Stimulated activated CD8-positive, alpha-beta memory T cell treated with anti-CD3 and anti-CD28 coated beads, Interleukin-15, amount 100 ng/mL, for 24 hours (primary cell): ENCODE measurements at places on chromosomes 16 and 17.

GRCh38 chr17:78238823-78239488 is 7.5 kb downstream of the TMEM235 start:
- no peak for DNase-seq

DNA sequence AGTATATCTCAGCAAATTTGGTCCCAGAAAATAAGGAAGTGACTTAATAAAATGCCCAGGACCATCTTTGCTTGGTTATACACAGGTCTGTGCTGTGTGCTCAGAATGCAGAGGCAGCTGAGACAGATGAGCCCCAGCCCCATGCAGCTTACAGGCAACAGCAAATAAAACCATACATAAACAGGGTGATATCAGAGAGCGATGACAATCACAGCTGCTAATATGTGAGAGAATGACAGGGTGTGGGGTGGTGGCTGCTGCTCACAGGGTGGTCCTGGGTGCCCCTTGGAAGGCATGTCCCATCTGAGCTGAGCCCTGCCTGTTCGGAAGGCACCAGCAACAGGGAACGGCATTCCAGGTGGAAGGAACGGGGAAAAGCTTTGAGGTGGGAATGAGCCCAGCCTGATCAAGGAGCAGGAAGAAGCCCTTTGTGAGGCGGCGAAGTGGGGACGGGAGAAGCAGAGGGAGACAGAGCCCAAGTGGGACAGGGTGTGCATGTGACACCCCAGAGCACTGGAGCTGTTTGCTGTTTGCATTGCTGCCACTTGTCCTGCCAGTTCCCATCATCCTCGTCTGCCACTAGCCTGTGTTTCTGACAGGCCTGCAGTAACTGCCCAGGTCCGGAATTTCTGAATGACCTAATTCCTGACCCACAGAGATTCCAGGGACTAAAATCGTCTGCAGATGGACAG is 150.5 kb downstream of the KATNIP start:
- DNase-seq: no peak

GRCh38 chr16:54094641-54095040 is 191.9 kb downstream of the IRX3 start:
- no peak for DNase-seq

- DNase-seq: no peak
These were observed at the start of gene MRC2 for GRCh38 chr17:62627219-62627903. Gene MRC2 (plus strand): TSS chr17:62627670. CDS start chr17:62627803, 133 bp downstream.

DNA sequence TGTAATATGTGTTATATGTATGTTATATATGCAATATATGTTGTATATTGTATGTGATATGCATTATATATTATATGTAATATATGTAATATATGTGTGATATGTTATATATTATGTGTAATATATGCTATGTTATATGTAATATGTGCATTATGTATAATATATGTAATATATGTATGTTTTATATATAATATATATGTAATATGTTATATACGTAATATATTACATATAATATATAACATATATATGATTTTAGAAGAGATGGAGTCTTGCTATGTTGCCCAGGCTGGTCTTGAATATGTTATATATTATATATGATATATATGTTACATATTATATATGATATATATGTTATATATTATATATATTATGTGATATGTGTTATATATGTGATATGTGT is 65.5 kb upstream of the DNAH17 start:
- DNase-seq: no peak

DNA sequence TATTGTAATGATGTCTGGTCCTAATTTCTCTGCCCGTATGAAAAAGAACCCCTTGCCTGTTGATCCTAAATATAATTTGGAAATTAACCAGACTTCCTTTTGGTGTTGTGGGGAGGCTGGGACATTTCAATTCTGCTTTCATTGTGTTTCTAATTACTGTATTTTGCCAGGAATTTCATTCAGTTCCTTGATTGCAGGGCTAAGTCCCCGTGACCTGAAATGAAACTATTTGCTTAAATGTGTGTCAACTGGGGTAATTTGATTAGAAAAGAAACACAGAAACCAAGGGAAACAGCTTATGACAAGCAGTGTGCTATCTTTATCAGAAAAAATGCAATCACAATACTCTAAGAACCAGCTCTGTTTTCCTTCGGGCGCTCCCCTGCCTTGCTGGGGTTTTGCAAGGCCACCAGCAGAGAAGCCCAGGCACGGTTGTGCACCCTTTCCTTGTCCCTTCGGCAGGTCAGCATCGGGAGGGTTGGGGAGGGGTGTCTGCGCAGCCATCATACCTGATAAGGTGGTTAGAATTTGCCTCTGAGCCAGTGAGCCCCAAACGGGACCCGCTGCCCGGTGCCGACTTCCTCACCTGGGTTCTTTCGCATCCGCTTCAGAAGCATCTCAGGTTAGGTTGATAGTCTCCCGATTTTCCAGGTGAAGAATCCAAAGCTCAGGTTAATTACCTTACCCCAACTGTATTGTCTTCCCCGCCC is 19.4 kb downstream of the KLHL36 start:
- no peak for DNase-seq

DNA sequence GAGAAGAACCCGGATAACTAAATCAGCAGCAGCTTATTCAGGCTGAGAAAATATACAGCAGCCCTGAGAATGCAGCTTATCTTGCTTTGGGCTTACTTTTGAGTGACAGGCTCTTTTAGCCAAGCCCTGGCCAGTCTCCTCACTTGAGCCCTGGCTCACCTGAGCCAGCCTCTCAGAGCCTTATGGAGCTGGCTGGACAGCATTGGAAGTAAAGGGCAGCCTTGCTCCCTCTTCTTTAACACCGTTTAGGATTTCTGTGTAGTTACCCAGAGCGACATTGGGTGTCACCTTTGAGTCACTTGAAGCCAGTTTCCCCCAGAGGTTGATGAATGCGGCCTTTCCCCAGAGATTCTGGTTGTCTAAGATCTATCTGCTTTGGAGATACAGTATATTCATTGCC is 7.7 kb upstream of the NPIPB2 start:
- no peak for DNase-seq
